ENCODE measurements at places on chromosomes 7 and 10.

DNA sequence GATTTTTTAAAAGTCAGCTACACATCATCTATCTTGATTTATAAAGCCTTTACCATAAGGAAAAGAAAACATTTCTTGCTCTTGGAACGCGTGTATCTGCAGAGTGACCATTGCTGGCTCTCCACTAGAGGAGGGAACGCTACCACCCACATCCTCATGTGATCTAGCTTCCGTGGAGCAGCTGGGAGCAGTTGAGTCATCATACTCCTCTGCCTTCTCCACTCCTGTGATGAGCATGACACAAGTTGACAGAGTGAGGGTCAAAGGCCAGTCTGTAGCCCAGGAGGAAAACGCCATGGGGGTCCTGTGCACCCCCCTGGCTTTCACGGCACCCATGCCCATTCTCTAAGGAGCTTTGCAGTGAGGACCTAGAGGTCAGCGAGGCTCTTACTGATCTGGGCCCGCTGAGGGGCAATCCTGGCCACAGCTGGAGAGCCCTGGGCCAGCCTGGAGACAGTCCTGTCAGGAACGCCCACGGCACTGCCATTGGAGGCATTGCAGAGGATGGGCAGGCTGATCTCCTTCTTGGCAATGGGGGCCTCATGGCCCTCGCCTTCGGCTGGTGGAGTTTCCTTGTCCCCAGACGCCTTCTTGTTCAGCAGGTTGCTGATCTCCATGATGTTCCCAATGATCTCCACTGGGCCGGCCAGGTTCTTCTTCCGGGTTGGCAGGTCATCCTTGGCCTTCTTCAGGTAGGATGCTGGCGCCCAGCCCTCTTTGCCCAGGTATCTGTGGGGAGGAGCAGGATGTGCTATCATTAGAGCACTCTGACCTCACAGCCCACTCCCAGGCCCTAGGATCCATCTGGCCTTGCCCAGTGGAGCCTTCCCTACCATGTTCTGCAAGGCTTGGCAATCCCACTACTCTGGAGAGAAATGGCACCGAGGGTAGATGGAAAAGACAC lies 119.2 kb downstream of the NEURL1 start:
- no peaks in the 10 kb centered on the region for H3K36me3 ChIP-seq
- H3K27me3 ChIP-seq = no peaks in the 10 kb centered on the region
- H3K4me1 ChIP-seq = peaks cover 2% of the 10 kb centered on the region
- H3K27ac ChIP-seq = no peak overlapping the region

DNA sequence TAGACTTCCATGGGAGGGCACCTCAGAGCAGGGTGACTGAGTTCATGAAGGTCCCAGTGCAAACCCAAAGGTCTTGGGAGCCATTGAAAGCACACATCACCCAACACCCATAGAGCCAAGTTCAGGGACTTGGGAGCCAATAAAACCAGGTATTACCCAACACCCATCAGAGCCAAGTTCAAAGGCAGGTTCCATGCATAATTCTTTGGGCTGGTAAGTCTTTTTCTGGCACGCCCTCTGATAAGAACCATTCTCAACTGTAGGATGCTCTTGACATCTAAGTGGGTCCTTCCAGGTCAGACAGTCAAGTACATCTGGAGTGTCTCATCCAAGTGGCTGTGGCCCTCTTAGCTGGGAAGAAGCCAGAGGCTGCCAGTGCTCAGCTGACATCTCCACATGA lies 63.2 kb downstream of the EBF3 start:
- H3K4me1 ChIP-seq = peaks cover 12% of the 10 kb centered on the region
- H3K27ac ChIP-seq = no peak overlapping the region
- H3K27me3 ChIP-seq = no peaks in the 10 kb centered on the region
- H3K4me3 ChIP-seq = no peak overlapping the region
- no peak for DNase-seq

DNA sequence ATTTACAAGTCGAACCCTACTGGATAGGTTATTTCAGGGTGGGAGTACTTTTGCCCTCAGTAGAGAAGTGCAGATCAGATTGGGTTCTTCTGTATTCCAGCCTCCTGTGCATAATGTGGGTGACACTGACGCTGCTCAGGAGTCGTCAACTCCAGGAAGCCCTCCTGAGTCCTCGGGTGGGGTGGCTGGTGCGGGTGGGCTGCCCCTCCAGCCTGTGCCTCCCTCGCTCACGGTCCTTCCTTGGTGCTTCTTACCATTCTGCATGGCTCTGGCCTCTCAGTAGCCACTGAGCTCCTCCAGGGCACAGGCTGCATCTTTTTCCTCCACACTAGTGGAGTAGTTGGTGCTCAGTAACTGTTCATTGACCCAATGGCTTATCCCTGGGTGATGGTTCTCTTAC lies 4.3 kb downstream of the CDH23 start:
- H3K27me3 ChIP-seq = peaks cover 27% of the 10 kb centered on the region
- no peak for DNase-seq
- no peak overlapping the region for H3K27ac ChIP-seq
- H3K36me3 ChIP-seq = no peaks in the 10 kb centered on the region
- H3K4me1 ChIP-seq = peaks cover 11% of the 10 kb centered on the region
- H3K4me3 ChIP-seq = no peak overlapping the region

- H3K4me3 ChIP-seq = no peak overlapping the region
- no peaks in the 10 kb centered on the region for H3K4me1 ChIP-seq
Observed at GRCh38 chr10:45257600-45257999, 57.8 kb downstream of the OR13A1 start.

GRCh38 chr10:3172081-3172445 lies 519 bp downstream of the PITRM1 start:
- no peaks in the 10 kb centered on the region for H3K27me3 ChIP-seq
- no peak for DNase-seq
- no peak overlapping the region for H3K27ac ChIP-seq

GRCh38 chr10:116909307-116909706 lies 60.0 kb downstream of the ENO4 start:
- no peak for DNase-seq
- no peak overlapping the region for H3K27ac ChIP-seq
- H3K4me1 ChIP-seq = no peaks in the 10 kb centered on the region

DNA sequence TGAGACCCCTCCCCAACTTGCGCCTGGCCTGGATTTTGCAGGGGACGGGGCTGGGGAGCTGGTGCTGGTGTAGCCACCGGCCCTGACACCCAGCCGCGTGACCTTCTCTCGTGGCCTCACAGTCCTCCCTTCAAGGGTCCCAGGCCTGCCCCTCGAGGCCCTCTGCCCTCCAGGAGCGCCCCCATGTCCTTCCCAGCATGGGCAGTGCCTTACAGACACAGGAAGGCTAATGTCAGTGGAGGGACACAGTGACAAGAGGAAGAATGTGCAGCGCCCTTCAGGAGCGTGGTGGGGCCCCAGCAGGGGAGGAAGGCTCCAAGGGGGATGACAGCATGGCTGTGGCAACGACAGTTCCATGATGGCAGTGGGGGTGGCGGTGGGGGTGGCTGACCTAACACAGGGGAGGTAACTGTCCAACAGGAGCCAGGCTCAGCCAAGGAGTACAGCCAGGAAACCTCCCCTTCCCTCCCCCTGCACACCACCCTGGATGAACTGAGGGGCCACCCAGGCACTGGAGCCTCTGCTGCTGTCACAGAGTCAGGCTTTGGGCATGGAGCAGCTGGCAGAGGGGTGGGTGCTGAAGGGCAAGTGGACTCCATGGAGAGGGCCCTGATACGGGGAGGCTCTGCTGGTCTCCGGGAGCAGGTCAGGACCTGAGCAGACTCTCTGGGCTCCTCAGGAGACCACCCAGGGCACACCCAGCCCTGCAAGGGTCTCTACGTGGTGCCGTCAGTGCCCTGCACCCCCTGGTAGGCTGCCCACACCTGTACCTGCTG lies 76.0 kb upstream of the RET start:
- H3K27me3 ChIP-seq = no peaks in the 10 kb centered on the region
- no peak overlapping the region for H3K27ac ChIP-seq
- no peaks in the 10 kb centered on the region for H3K4me1 ChIP-seq
- DNase-seq = no peak
- no peaks in the 10 kb centered on the region for H3K36me3 ChIP-seq

- H3K4me1 ChIP-seq = peaks cover 2% of the 10 kb centered on the region
- no peak overlapping the region for H3K4me3 ChIP-seq
- no peaks in the 10 kb centered on the region for H3K36me3 ChIP-seq
Observed at GRCh38 chr10:126397156-126397555, 8.9 kb upstream of the ADAM12 start.

GRCh38 chr7:149884016-149884415 lies 10.2 kb downstream of the ATP6V0E2 start:
- H3K27me3 ChIP-seq = no peaks in the 10 kb centered on the region
- 0 out of 2 replicates have a peak, but pooled peaks cover 3% of the 10 kb centered on the region for H3K4me1 ChIP-seq
- DNase-seq = no peak
- H3K27ac ChIP-seq = no peak overlapping the region
- no peaks in the 10 kb centered on the region for H3K36me3 ChIP-seq

- no peak overlapping the region for H3K27ac ChIP-seq
- DNase-seq = no peak
- H3K36me3 ChIP-seq = no peaks in the 10 kb centered on the region
- no peaks in the 10 kb centered on the region for H3K27me3 ChIP-seq
- no peaks in the 10 kb centered on the region for H3K4me1 ChIP-seq
- no peak overlapping the region for H3K4me3 ChIP-seq
Observed at GRCh38 chr10:62728479-62728878, 76.0 kb upstream of the ADO start.

DNA sequence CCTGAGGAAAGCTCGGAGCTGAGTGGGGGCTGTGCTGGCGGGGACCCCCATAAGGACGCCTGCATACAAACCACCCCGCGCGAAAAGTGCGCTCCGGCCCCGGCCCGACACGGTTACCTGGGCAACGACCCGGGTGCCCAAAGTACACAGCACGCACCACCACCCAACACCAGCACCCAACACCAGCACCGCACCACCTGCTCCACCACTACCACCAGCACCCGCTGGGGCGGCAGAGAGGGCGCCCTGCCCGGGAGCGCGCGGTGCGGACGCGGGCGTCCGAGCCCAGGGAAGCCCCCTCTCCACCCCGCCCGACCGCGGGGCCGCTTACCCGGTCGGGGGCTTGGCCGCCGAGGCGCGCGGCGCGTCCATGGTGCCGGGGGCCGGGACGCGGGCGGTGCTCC lies 345 bp downstream of the COBL start:
- no peak for DNase-seq
- no peaks in the 10 kb centered on the region for H3K36me3 ChIP-seq
- H3K4me3 ChIP-seq = peak overlapping the region; percentile 95
- H3K27ac ChIP-seq = no peak overlapping the region

DNA sequence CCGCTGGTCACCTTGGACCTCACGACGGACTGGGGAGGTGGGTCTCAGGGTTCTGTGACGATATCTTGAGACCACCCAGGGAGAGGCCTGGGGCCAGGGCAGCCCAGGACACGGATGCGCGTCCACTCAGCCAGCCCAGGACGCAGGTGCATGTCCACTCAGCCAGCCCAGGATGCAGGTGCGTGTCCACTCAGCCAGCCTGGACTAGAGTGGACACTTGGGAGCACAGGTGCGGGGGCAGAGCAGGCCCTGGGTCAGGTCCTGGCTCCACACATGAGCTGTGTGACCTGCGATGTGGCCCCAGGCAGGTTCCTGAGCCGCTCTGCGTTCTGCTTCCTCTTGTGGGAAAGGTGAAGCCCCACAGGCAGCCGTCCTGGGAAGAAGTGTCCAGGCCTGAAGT lies 22.2 kb downstream of the KNDC1 start:
- no peak for DNase-seq
- no peak overlapping the region for H3K4me3 ChIP-seq
- H3K27me3 ChIP-seq = no peaks in the 10 kb centered on the region
- no peaks in the 10 kb centered on the region for H3K4me1 ChIP-seq

DNA sequence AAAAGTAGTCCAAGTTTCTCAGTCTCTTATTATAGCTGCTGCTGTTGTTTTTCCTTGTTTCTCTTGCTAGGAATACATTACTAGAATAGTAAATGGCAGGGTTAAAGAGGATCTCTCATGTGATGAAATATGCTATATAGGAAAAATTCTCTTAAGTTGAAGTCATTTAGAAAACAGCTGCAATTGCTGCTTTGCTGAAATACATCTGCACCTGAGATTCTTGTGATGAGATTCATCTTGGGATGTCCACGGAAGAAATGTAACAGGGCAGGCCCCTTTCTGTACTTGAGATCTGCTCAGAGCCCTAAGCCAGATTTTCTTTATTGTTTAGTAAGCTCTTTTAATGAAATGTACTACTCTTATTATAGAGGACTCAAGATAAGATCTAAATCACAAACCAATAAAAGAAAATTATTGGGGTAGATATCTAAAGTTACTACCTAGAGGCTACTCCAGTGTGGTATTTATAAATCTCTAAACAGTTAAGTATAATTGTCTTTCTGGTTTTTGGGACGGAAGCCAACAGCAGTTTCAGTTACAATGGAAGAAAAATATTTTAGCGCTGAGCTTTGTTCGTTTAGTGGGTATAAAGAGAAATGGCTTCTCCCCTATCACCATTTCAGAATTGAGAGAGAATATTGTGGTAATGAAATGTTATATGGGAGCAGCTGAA lies 701.5 kb downstream of the KCNMA1 start:
- no peaks in the 10 kb centered on the region for H3K36me3 ChIP-seq
- H3K27me3 ChIP-seq = no peaks in the 10 kb centered on the region
- H3K27ac ChIP-seq = no peak overlapping the region
- no peak for DNase-seq
- H3K4me3 ChIP-seq = no peak overlapping the region
- H3K4me1 ChIP-seq = no peaks in the 10 kb centered on the region

GRCh38 chr10:100654782-100655325 lies 90.5 kb upstream of the PAX2 start:
- H3K4me3 ChIP-seq = peak overlapping the region; percentile 25
- H3K27ac ChIP-seq = no peak overlapping the region
- peaks cover 7% of the 10 kb centered on the region for H3K4me1 ChIP-seq
- H3K27me3 ChIP-seq = peaks cover 53% of the 10 kb centered on the region

DNA sequence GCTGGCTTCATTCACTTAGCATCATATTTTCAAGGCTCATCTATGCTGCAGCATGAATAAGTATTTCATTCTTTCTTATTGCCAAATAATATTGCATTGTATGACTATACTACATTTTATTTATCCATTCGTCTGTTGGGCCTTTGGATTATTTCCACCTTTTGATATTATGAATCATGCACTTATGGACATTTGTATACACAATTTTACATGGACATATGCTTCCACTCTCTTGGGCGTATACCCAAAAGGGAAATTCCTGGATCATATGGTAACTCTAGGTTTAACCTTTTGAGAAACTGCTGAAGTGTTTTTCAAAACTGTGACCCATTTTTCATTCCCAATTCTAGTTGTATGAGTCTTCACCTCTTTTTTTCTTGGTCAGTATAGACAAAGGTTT lies 80.3 kb upstream of the GNAI1 start:
- no peaks in the 10 kb centered on the region for H3K27me3 ChIP-seq
- H3K4me3 ChIP-seq = no peak overlapping the region
- no peak for DNase-seq
- no peaks in the 10 kb centered on the region for H3K36me3 ChIP-seq
- no peaks in the 10 kb centered on the region for H3K4me1 ChIP-seq
- H3K27ac ChIP-seq = no peak overlapping the region

DNA sequence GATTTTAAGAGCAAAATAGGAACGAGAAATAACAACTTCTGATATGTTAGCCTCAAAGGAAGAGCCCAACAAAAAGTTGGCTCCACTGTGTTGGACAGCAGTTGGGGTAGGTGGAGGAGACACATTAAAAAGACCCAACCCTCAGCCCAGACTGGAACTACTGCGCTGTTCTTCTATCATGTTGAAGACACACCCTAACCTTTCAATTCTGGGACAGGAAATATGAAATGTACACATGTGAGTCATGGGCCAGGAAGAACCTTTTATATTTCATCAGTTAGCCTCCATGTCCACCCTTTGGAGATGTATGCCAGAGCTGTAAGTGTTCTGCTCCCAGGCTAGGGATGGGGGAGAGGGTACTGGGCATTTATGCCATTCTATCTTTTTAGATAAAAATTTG lies 22.1 kb downstream of the CLDN12 start:
- no peak overlapping the region for H3K4me3 ChIP-seq
- H3K4me1 ChIP-seq = no peaks in the 10 kb centered on the region
- DNase-seq = no peak
- no peaks in the 10 kb centered on the region for H3K27me3 ChIP-seq

- DNase-seq = no peak
- no peaks in the 10 kb centered on the region for H3K36me3 ChIP-seq
- H3K4me3 ChIP-seq = peak within 1 kb of the TSS; percentile 62
- no peaks in the 10 kb centered on the region for H3K4me1 ChIP-seq
Observed at GRCh38 chr10:103966671-103967447, at the start of gene SLK. TSS of gene SLK (plus strand) at chr10:103967140. CDS start at chr10:103967746, 606 bp downstream.

Measured in iPS DF 6.9 (cell line).